Hypothalamus (tissue), 51 donors: ENCODE measurements at places on chromosomes 2 and 18.

DNA sequence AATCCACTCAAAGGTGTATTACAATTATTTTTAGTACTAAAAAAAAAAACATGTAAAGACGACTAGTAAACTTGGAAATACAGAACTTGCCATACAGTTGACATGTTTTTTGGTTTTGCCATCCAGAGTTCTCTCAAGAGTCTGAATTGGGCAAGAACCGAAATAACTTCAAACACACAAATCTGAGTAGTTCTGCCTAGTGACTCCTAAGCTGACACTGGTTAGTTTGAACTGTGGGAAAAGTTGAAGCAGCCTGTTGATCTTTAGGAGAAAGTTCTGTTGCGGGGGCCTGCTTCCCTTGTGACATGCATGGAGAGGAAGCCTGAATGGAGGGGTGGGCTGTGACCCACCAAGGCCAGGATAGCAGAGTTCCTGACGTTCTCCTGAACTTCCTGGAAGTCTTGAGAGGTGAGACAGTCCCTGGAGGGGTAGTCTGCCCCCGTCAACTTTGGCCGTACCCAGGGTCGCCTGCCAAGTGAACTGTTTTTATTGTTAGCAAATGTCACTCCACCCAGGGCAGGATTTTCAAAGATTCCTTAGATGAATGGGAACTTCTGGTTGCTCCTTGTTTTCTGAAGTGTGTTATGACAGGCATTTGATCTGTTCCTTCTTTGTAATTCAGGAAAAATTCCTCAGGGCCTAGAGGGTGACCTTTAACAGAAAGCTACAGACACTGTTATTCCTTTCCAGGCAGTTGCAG lies 85.6 kb upstream of the SPTBN1 start:
- no peak for DNase-seq

GRCh38 chr2:145015561-145015960 lies 495.6 kb upstream of the ZEB2 start:
- no peak for DNase-seq

DNA sequence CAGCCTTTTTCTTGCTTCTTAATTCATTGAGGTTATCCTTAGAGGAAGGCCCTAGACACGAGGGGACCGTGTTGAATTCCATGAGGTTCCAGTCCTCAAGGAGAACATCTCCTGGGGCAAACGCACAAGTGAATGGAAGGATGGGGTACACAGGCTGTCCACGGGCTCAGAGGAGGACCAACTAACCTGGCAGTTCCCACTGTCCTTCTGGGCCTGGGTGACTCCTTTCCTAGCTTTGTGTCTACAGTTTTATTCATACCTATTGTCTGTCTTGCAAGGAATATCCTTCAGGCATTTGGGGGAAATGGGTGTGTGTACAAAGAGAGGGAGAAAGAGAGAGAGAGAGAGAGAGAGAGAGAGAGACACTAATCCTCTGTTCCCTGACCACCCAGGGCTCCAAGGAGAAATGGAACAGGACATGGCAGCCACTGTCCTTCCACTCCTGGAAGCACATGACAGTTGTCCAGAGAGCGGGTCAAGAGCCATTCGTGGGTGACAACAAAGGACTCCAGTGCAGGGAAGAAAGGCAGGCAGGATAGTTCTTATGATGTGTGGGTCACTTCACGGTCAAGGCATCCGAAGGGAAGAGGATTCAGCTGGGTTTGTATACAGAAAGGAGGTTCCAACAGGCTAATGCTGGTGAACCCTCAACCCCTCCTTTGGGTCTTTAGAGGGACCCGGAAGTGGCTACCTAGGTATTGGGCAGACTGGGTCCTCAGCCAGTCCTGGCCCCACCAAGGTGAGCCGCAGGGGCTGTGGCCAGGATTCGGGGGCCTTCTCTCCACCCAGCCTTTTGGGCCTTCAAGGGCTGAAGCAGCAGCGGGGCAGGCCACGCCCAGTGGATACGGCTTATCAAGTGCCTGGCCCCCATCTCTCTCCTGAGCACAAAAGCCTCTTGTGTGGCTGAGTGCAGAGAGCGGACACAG lies 150.6 kb downstream of the MYCN start:
- DNase-seq = no peak

DNA sequence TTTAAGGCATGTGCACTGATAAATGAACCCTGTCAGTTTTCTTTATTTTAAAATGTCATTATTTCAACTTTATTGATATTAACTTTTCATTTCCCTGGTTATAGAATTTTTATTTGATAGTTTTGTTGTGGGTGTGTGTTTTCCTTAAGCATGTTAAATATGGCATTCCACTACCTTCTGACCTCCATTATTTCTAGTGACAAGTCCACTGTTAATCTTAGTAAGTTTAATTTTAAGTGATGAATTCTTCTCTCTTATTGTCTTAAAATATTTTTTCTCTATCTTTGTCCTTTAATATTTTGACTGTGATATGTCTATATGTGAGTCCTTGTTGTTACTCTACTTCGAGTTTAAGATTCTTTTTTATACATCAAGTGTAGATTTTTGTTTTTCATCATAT lies 685.7 kb downstream of the GALR1 start:
- DNase-seq = no peak

DNA sequence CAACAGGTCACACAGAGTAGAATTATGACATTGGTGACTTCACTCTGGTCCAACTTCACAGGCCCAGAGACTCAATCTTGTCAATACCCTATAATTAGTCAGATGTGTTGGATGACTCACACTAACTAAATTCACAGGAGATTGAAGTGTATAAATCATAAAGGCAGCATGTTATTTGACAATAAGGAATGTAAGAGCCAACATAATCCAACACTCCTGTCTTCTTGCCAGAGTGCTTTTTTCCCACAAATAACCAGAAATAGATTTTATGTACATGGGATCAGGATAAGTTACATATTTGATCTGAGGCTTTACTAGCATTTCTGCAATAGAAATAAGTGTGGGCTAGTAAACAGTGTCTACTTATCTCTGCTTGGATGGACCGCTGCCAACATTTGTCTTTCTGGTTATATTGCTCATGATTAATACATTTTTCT lies 42.2 kb upstream of the ZSWIM2 start:
- no peak for DNase-seq

GRCh38 chr18:11136241-11136640 lies 13.1 kb downstream of the PIEZO2 start:
- DNase-seq = no peak

GRCh38 chr2:55370208-55370607 lies 49.4 kb downstream of the CCDC88A start:
- no peak for DNase-seq

GRCh38 chr18:69064063-69064462 lies 266.2 kb downstream of the CCDC102B start:
- DNase-seq = no peak

- no peak for DNase-seq
Measured at GRCh38 chr2:111178730-111179405, 58.2 kb downstream of the BCL2L11 start.

DNA sequence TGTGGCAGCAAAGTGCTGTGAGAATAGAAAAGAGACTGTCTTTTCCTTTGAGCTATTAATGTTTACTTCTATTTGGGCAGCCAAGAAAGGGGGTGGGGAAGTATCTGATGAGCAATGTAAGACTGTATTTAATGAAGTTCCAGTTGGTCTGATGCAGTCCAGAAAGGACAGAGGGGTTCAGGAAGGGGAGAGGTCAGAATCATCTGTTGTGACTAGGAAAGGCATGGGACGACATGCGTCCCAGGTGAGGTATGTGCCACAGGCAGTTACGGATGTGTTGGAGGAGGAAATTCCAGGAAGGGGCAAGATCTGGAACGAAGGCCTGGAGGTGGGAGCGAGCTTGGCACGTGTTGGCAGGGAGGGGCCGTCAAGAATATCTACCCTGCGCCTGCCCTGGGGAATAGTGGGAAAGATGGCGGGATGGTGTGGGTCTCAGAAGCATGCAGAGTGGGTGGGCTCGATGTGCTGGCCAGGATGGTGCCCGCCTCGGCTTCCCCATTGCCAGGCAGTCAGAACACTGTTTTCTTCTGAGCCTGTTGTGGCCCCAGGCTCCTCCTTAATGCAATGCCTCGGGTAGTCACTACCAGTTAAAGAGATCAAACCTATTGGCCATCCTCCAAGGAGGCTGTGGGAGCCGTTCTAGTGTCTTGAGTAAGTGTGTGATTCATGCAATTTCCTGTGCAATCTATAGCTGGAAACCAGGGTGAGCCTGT lies 57.8 kb upstream of the TXNDC2 start:
- no peak for DNase-seq

GRCh38 chr18:56188529-56189275 lies 449.7 kb downstream of the TXNL1 start:
- DNase-seq = no peak

DNA sequence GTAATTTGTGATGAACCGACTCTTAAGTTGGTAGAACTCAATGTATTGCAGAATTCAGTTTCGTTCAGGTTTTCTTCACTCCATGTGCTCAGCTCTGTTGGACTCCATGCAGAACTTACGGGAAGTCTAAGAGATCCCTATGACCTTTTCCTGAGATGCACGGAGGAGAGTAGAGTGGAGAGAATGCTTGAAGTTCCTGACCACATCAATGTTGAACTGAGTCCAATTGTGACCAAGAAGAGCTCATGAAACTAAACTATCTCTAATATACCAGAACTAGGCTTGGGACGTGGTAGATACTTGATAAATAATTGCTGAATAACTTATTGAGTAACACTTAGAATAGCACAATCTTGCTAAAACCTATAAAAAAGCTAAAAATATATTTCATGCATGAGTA lies 47.2 kb downstream of the TMEM178A start:
- DNase-seq = no peak

- no peak for DNase-seq
Measured at GRCh38 chr2:54555318-54555837, 99.3 kb downstream of the SPTBN1 start.

DNA sequence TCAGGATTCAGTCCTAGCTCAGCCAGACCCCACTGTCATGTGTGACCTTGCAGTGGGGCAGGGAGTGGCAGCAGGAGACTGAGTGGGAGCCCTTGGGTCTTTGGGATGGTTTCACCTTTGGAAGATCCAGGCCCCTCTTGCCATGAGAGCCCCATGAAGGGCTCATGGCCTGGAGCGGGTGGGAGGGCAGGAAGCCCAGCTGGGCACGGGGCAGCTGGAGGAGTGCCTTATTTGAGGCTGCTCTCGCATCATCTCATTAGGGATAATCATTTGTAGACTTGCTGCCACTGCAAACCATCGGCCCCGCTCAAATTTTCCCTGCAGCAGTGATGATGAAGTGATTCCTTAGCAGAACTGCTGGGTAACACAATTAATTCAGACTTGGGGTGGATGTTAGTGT lies 73.9 kb downstream of the TGOLN2 start:
- DNase-seq = no peak

GRCh38 chr2:153388246-153388645 lies 90.3 kb downstream of the RPRM start:
- no peak for DNase-seq

GRCh38 chr2:137255990-137256389 lies 490.6 kb downstream of the THSD7B start:
- DNase-seq = no peak

DNA sequence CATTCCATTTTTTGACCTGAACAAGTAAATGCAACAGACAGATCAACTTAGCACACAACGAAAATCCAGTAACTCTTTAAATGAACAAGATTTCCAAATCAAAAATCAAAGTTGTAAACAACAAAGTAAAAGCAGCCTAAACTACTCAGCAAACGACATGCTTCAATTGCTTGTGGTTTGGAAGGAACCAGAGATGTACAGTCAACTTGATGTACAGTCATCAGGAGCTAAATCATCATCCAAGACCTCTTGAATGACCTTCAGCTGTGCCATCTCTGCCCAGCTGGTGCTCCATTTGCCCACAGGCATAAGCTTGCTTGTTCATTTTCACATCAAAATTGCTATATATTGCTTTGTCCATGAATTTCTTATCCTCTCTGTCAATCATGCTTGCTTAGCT lies 109.8 kb downstream of the UPP2 start:
- no peak for DNase-seq

GRCh38 chr18:6414723-6415417 lies at the start of gene L3MBTL4:
L3MBTL4 (minus strand) TSS chr18:6414911; CDS start chr18:6311625, 103,286 bp downstream.
- no peak for DNase-seq

DNA sequence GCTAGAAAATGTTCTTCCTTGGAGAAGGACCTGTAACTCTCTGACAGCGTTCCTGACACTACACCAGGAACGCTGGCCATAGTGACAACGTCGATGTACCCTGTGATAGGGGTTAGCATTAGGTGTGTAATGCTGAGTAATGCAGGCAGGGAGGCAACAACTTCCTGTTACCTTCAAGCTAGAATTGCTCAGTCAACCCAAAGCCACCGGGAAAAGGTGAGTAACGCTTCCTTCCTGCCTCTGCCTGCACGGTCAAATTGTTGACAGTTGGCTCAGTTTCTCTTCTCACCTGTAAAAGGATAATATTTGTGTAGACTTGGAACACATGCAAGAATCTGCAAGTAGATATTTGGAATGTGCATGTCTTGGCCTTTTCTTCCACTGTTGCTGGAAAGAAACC lies 12.7 kb downstream of the FAM110C start:
- no peak for DNase-seq

- DNase-seq = no peak
Measured at GRCh38 chr2:166494140-166494624, at the start of gene SCN7A. SCN7A (minus strand) TSS chr2:166494249; CDS start chr2:166477696, 16,553 bp downstream.

DNA sequence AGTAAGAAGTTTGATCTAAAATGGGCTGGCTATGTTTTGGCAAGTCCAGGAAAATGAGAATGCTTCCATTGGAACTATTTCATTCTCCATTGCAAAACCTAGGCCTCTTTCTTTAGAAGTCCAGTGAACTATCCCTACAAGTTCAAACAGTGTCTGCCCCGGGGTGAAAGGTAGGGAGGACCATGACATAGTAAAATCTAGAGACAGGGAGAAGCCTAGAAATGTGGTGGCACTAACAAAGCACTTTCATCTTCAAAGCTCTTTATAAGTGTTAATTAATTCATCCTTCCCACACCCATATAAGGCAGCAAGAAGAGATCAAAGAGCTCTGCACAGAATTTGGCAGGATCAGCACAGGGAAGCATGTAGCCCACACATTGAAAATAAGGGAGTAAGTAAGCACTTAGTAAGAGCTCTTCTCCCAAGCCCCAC lies 214.5 kb downstream of the IRS1 start:
- DNase-seq = no peak

DNA sequence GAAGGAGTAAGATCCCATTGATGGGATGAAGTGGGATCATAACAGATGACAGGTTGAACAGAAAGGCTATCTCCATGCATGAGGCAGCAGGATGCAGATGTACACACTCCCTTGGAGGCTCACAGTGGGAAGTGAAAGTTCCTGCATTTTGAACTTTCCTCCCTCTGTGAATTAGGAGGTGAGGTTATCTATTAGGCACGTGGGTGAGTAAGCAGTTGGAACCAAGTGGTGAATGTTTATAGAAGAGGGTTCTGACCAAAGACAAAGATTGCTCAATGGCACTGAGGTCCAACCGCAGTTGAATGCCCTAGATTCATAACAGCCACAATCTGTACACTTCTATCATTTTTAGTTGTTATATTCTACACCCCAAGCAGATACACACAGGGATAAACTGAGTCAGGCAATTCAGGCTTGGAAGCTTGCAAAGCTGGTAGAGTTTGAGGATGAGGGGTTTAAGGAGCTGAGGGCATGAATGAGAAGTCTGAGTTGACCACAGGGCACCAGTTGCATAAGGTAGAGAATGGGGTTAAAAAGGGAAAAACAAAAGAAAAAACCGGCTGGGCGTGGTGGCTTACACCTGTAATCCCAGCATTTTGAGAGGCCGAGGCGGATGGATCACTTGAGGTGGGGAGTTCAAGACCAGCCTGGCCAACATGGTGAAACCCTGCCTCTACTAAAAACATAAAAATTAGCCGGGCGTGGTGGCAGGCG lies 7.1 kb upstream of the KCMF1 start:
- DNase-seq = no peak
